Calu3 (cell line): ENCODE measurements at places on chromosomes 5 and 9. TPM values are rescaled to one million over a fixed set of nuclear protein-coding genes. Genes with fewer than 3 reads are reported as not detected.
A peak's percentile ranks its signal among the peaks of the same experiment; 100 is the strongest.

DNA sequence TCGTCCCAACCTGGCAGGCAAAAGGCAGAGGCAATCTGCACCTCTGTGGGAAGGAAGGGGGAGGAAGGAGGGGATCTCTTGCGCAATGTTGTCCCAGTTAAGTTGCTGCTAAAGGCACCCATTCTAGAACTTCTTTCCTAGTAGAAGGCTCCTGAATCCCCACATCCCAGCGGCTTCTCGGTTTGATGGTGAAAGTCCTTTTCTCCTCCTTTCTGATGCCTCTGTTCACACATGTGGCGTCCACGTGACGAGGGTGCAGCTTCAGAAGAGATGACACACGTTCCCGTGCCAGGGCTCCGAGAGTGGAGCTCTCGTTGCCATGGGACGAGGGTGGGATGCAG, 96.9 kb upstream of the FCN2 start:
- DNase-seq = no peak
- no peak overlapping the region for H3K4me3 ChIP-seq
- no peak overlapping the region for H3K27ac ChIP-seq
- H3K27me3 ChIP-seq = no peaks in the 10 kb centered on the region

- no peak for DNase-seq
- H3K27me3 ChIP-seq = no peaks in the 10 kb centered on the region
These were observed 34.7 kb upstream of the DPYSL3 start for GRCh38 chr5:147544556-147544955.

C1QTNF2 gene
- not detected in 2 replicates for total RNA-seq

DNA sequence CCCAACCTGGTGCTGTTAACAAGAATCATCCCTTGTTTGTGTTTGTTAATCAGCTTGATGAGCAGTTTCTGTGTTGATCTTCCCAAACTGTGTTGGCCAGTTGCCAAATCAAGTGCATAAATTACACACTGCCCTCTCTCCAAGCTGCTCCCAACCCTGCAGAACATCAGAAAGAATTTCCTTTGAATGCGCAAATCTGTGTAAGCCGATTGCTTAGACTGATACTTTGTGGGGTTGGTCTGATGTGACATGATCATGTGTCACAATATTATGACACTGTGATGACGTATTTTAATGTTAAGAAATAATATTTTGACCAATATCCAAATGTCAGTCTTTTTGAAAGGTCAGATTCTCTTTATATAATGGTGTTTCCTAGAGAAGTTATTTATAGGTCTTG, 766.4 kb upstream of the WWC1 start:
- H3K27me3 ChIP-seq = peaks cover 18% of the 10 kb centered on the region
- no peaks in the 10 kb centered on the region for H3K36me3 ChIP-seq
- H3K4me3 ChIP-seq = no peak overlapping the region
- no peak overlapping the region for H3K27ac ChIP-seq

- DNase-seq = no peak
- peaks cover 91% of the 10 kb centered on the region for H3K4me1 ChIP-seq
- H3K27ac ChIP-seq = peak overlapping the region; percentile 99
- peak overlapping the region; percentile 57 for H3K4me3 ChIP-seq
- H3K27me3 ChIP-seq = no peaks in the 10 kb centered on the region
These were observed 32.7 kb upstream of the GABRP start for GRCh38 chr5:170750791-170751190.

GRCh38 chr5:172956936-172957335, 2.3 kb upstream of the RPL26L1 start:
- H3K36me3 ChIP-seq = peaks cover 58% of the 10 kb centered on the region
- no peaks in the 10 kb centered on the region for H3K27me3 ChIP-seq
- peak overlapping the region; percentile 6 for H3K4me3 ChIP-seq
- DNase-seq = no peak
- peaks cover 39% of the 10 kb centered on the region for H3K4me1 ChIP-seq

DNA sequence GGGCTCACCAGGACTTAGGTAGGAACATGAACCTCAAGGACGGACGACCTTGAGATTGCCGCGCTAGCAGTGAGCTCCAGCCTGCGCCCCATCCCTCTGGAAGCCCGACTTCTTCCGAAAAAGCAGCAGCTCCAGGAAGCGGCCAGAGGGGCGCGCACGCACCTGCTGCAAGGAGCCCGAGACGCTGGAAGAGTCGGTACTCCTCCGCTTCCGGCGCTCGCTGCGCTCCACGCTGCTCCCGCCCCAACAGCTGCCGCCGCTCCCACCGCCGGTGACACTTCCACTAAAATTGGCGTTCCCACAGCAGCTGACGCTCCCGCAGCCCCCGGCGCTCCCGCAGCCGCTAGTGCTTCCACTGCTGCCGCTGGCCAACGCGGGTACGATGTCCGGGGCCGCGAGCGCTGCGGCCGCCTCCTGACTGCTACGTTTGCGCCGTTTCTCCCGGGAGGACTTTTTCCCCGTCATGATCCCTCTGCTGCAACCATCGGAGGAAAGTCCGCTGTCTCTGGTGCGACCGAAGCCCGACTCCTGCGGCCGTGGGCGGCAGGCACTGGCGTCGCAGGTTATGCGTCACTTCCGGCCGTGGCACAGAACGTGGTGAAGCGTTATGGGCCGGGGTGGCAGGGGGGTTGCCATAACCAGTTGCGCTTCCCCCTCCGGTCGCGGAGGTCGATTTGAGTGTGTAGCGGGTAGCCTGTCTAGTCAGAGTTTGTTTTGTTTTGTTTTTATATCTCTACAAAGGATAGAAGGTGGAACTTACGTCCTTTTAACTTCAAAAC, at the start of gene CAAP1:
Gene CAAP1, minus strand, starts transcription at position 552 of the 779 bp plus-strand sequence. Its CDS starts 87 bp downstream, at position 465.
- DNase-seq = peak; percentile 88
- H3K27me3 ChIP-seq = no peaks in the 10 kb centered on the region
- peak within 1 kb of the TSS; percentile 100 for H3K27ac ChIP-seq
- H3K4me3 ChIP-seq = peak within 1 kb of the TSS; percentile 100
- H3K4me1 ChIP-seq = peaks cover 10% of the 10 kb centered on the region
- peaks cover 27% of the 10 kb centered on the region for H3K36me3 ChIP-seq

GRCh38 chr5:155282503-155283107, 269.1 kb downstream of the KIF4B start:
- no peak overlapping the region for H3K4me3 ChIP-seq
- H3K27me3 ChIP-seq = peaks cover 53% of the 10 kb centered on the region
- no peaks in the 10 kb centered on the region for H3K36me3 ChIP-seq
- DNase-seq = no peak
- H3K4me1 ChIP-seq = no peaks in the 10 kb centered on the region

NMUR2 gene
- 93.2 and 178 TPM in 2 replicates for total RNA-seq

FAM221B gene
- total RNA-seq = not detected in 2 replicates

- no peak overlapping the region for H3K4me3 ChIP-seq
- H3K36me3 ChIP-seq = no peaks in the 10 kb centered on the region
- no peak for DNase-seq
These were observed 107.6 kb downstream of the APBA1 start for GRCh38 chr9:69564557-69564956.

DNA sequence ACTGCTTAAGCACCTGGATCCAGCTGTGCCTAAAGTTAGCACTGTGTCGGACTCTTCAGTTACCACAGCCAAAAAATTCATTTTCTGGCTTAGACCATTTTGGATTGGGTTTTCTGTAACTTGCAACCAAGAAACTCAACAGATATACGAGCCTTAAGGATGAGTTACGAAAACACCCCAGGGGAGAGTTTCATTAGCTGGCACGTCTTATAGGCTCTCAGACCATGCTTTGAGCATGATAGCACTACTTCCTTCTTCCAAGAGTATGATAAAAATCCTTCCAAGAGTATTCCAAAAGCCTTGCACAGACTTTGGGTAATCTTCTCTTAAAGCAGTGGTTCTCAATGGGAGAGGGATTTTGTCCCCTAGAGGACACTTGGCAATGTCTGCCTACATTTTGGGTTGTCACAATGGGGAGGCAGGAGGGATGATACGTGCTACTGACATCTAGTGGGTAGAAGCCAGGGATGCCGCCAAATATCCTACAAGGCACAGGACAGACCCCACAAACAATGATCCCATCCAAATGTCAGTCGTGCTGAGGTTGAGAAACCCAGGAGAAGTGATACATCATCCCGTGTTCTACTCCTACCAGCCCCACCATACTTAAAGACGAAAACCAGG, 64.8 kb downstream of the SMIM23 start:
- H3K36me3 ChIP-seq = peaks cover 6% of the 10 kb centered on the region
- no peak overlapping the region for H3K27ac ChIP-seq
- no peaks in the 10 kb centered on the region for H3K27me3 ChIP-seq
- no peaks in the 10 kb centered on the region for H3K4me1 ChIP-seq

TNC gene
- total RNA-seq = 0.29 and 1.0 TPM in 2 replicates

GRM6 gene
- not detected in 2 replicates for total RNA-seq

OTP gene
- 0.12 TPM in 1 of 2 replicates, not detected in the other for total RNA-seq

ODF2 gene
- total RNA-seq = 24.6 and 33.6 TPM in 2 replicates

GRCh38 chr5:91182763-91183162, 200.4 kb downstream of the ARRDC3 start:
- no peak overlapping the region for H3K4me3 ChIP-seq
- no peaks in the 10 kb centered on the region for H3K36me3 ChIP-seq
- peaks cover 25% of the 10 kb centered on the region for H3K4me1 ChIP-seq
- no peak for DNase-seq
- H3K27ac ChIP-seq = no peak overlapping the region

DNA sequence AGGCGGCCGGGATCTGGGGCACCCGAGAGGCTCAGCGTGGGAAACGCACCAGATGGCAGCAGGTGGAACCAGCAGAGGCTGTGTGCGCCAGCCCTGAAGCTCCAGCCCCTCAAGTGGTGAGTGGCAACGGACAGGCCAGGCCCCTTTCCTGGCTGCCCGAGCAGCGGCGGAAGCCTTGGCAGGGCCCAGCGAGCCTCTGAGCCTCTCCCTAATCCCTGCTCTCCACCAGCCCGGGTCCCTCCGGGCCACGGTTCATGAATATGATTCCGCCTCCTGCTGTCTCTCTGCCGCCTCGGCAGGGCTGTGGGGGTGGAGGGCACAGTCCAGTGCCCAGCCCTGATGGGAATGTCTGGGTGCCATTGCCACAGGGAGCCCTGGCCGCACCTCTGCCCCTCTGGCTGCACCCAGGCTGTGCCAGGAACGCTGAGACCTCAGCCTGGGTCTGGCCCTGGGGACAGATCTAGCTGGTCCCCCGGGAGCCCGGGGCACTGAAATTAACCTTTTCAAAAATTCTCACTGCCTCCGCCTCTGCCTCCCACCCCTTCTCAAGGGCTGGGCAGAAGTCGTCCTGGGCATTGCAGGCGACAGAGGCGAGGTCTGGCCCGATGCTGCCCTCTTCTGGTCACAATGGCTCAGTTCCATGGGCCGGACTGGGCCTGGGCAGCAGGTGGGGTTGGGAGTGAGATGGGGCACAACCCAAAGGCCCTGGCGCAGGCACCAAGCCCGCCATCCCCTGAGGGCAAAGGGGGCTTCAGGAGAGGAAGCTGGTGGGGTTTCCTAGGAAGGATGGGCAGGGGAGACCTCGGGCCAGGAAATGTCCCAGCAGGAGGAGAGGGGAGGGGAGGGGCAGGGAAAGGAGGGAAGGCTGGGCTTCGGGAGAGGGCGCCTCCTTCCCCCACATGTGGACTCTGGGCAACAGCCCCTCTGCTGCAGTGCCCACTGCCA, 20.3 kb downstream of the CCDC187 start:
- H3K27ac ChIP-seq = no peak overlapping the region
- peaks cover 5% of the 10 kb centered on the region for H3K36me3 ChIP-seq
- H3K4me3 ChIP-seq = peak overlapping the region; percentile 17
- peak; percentile 81 for DNase-seq

GMCL2 gene
- not detected in 2 replicates for total RNA-seq

DNA sequence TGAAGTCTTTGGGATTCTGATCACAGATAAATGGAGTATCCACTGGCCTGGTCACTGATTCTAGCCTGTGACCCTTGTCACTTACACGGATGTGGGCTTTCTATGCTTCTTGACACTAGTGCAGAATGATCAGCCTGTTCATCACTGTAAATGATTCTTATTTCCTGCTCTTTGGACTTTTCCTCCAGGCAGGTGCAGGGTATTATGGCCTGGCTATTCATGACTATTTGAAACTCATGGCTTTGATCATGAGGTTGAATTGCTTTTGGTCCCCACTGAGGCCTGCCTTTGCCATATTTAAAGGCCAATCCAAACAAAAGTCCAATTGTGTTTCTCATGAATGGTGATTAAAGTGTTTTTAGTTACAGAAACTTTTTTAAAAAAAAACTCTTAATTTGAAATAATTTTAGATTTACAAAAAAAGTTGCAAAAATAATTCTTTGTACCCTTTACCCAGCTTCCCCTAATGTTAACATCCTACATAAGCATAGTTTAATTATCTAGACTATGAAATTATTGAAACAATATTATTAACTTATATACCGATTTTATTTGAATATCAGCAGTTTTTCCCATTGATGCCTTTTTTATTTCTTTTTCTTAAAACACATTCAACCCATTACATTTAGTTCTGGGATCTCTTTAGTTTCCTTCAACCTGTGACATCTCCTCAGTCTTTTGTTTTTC, 68.1 kb downstream of the GALNT10 start:
- H3K27me3 ChIP-seq = no peaks in the 10 kb centered on the region
- no peak overlapping the region for H3K4me3 ChIP-seq
- H3K36me3 ChIP-seq = no peaks in the 10 kb centered on the region
- no peak overlapping the region for H3K27ac ChIP-seq

- no peak overlapping the region for H3K4me3 ChIP-seq
- no peaks in the 10 kb centered on the region for H3K36me3 ChIP-seq
These were observed 49.9 kb upstream of the GPR151 start for GRCh38 chr5:146565764-146566367.

GRCh38 chr5:75368391-75368790, 31.4 kb downstream of the HMGCR start:
- H3K4me3 ChIP-seq = no peak overlapping the region
- DNase-seq = no peak
- H3K27ac ChIP-seq = no peak overlapping the region
- no peaks in the 10 kb centered on the region for H3K4me1 ChIP-seq

DNA sequence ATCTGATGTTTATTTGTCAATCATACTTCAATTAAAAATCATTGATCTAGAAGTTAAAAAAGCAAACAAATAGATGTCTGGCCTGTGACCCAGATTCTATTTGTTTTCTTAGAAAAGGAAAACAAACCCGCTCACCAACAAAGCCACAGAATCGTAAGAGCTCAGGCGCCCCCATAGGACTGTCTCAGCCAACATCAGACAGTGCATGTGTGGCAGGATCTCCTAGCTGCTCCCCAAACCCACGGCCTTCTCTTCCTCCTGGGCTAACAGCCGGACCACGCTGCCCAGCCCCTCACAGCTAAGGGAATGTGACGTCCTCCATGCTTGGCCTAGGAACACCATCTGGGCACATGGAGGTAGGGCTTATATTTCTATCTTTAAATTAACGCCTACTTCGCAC, 19.4 kb downstream of the OR2Y1 start:
- no peak overlapping the region for H3K27ac ChIP-seq
- no peak overlapping the region for H3K4me3 ChIP-seq
- H3K27me3 ChIP-seq = peaks cover 68% of the 10 kb centered on the region
- H3K4me1 ChIP-seq = no peaks in the 10 kb centered on the region
- DNase-seq = no peak

DNA sequence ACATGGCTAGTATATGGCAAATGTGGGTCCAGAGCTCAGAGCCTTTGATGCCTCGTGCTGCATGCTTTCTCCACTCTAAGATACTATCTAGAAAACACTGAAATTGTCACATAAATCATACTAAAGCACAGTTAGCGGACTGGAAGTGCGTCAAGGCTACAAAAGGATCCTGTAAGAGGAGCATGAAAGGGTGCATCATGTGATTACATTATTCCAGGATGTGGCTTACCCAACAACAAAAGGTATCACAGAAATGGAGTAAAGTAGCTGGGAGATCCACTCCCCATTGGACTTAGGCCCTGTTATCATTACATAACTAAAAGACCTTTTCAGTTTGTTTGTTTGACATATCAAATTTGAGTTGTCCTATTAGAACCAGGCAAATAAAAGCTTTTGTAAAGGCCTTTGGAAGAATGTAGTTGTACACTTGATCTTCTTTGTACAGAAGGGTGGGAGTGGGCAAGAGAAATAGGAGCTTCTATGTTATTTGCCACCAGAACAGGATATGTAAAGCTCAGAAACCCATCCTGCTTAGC, 6.9 kb downstream of the SLC31A1 start:
- H3K4me1 ChIP-seq = peaks cover 4% of the 10 kb centered on the region
- H3K36me3 ChIP-seq = no peaks in the 10 kb centered on the region
- H3K4me3 ChIP-seq = no peak overlapping the region
- no peak for DNase-seq
- H3K27me3 ChIP-seq = no peaks in the 10 kb centered on the region
- H3K27ac ChIP-seq = no peak overlapping the region
